ENCODE measurements at places on chromosomes 2 and 18. TPM values are rescaled to one million over a fixed set of nuclear protein-coding genes. Genes with fewer than 3 reads are reported as not detected.

Gene CENPA
- total RNA-seq: not detected

Gene RESP18
- total RNA-seq: not detected

Gene TMEM182
- 2.3 TPM for total RNA-seq

Gene SP140
- total RNA-seq: 0.58 TPM

Gene HSBP1L1
- total RNA-seq: 28.5 TPM

Gene MRPL30
- total RNA-seq: 27.2 TPM

Gene NEB
- 3.8 TPM for total RNA-seq

Gene ACVR1C
- 0.93 TPM for total RNA-seq

Gene RFX8
- total RNA-seq: not detected

Gene OXER1
- 0.78 TPM for total RNA-seq

Gene NUP35
- 19.1 TPM for total RNA-seq

Gene CCDC178
- 3.1 TPM for total RNA-seq

Gene LAMA1
- 12.6 TPM for total RNA-seq

Gene DYNAP
- total RNA-seq: not detected

Gene STARD6
- not detected for total RNA-seq

Gene RPRM
- 1.0 TPM for total RNA-seq

Gene NYAP2
- not detected for total RNA-seq

Gene SKOR2
- not detected for total RNA-seq

- no peak for DNase-seq
Observed at GRCh38 chr2:136375017-136375901, 257.3 kb upstream of the CXCR4 start.

DNA sequence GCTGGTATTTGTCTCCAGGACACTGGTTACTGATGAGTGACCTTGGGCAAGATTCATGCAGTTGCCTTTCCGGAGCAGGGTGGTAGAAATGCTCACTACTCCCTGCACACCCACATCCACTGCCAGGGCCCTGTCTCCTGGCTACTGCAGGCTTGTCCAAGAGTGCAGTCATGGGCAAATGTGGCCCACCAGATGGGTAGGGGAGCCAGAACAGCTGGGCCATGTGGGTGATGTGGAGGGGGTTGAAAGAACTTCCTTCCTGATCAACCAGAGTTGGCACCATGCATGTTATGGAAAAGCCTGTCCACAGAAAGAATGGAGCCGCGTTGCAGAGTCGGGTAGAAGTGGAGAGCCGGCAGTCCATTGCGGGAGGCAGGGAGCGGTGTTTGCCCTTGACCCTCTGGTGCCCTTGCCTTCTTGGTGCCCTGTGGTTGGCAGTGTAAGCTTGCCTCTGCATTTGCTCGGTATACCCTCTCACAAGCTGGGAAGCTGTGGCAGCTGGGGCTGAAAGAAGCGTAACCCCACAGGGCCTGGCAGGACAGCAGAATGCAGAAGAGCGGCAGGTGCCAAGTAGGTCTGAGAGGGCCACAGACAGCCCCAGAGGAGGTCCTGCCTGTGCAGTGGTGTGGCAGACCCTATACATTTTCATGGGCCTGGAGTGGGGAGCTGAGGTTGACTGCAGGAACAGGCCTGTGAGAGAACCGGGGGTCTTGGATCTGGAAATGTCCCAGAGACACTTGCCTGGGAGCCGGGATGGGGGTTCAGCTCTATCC, 253.2 kb downstream of the TFCP2L1 start:
- no peak for DNase-seq

GRCh38 chr18:55744206-55744605, 156.2 kb upstream of the TCF4 start:
- DNase-seq: no peak

- DNase-seq: no peak
Observed at GRCh38 chr2:40208463-40208862, 243.4 kb downstream of the SLC8A1 start.

GRCh38 chr2:139911160-139911559, 1131.0 kb upstream of the NXPH2 start:
- DNase-seq: no peak

DNA sequence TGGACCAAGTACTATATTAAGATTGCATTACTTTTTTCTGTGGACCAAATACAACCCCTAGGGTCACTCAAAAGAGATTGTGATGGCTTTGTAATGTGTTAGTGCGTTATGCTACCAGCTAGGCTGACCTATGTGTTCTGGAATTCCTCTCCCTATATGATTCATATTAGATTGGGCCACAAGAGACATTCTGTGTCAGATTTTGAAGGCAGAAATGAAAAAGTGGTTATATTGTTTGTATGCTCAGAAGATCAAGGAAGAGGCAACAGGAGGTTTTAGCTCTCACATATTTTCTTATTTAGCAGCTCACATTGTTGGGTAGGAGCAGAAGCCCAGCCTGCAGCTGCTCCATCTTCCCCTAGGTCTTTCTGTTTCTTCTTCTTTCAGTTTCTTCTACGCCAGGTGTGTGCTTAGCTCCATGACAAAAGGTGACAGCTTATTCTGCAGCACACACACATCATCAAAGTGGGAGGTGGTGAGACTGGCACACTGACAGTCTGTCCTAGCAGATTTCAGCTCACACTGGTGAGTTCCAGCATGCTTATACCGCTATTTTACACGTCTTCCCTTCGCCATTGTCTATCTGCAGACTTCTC, 156.8 kb upstream of the UBE2E3 start:
- DNase-seq: no peak

- no peak for DNase-seq
Observed at GRCh38 chr2:17497718-17498117, 20.5 kb downstream of the RAD51AP2 start.

DNA sequence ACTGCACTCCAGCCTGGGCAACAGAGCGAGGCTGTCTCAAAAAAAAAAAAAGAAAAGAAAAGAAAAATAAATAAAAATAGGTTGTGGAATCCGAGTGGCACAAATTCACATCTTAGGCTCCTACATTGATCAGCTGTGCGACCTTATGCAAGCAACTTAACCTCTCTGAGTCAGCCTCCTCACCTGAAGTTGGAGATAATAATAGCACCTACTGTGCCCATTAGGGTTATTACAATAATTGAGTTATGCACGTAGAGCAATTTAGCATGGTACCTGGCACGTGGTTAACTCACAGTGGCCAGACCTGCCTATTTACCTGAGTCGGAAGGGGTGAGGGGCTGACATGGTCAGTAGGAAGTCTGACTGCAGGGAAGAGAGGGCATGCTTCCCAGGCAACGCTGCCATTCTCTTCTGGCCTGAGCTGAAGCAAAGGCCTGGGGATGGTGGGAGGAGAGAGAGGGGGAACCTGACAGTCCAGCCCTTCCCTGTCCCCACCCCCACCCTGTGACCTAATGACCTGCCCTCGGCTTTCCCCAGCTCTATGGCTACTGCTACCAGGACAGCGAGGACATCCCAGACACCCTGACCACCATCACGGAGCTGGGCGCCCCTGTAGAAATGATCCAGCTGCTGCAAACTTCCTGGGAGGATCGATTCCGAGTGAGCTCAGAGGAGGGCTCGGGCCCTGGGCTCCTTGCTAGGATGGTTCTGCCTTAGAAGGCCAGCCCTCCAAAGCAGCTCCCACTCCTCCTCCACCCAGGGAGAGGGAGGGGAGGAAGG, 5.1 kb downstream of the PKDCC start:
- no peak for DNase-seq

- DNase-seq: peak; percentile 43
Observed at GRCh38 chr2:56130463-56131070, 53.2 kb upstream of the CCDC85A start.

GRCh38 chr18:56096861-56097260, 508.9 kb upstream of the TCF4 start:
- no peak for DNase-seq

GRCh38 chr2:179614121-179614520, 247.3 kb downstream of the ZNF385B start:
- no peak for DNase-seq

- no peak for DNase-seq
Observed at GRCh38 chr2:135471106-135471505, 59.9 kb downstream of the ZRANB3 start.

GRCh38 chr18:46053368-46054095, 18.5 kb downstream of the PSTPIP2 start:
- no peak for DNase-seq

DNA sequence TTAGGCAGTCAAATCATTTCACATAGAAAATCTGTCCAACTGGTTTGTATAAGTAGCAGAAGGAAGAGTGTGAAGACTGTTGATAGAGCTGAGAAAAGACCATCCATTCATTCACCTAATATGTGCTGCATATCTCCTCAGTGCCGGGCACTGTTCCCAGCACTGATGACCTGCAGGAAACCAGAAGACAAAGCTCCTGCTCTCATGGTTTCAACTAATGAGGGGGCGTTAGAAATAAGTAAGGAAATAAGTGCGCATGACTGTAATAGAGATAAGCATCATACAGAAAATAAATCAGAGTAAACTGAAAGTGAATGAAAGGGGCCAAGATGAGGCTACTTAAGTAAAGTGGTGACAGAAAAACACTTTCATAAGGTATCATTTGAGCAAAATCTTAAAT, 427.5 kb upstream of the CDH20 start:
- DNase-seq: no peak

DNA sequence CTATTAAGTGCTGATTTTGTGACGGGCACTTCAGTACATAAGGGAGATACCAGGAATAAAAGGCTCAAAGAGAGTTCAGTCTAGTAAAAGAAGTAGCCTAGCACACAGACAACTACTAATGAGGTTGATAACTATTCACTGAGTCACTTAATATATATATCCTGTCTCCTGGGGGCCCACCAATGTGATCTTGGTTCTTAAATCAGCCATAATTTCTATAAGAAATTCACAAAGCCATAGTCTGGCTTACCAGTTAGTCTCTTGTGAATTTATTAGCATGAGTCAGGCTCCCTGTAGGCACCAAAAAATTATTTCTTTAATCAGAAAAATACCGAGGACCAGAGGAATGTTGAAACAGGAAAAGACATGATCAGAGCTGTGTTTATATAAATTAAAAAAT, 10.4 kb downstream of the KCNE4 start:
- DNase-seq: no peak

- DNase-seq: no peak
Observed at GRCh38 chr18:78813156-78813555, 166.5 kb upstream of the SALL3 start.

- DNase-seq: no peak
Observed at GRCh38 chr2:40352041-40352702, 99.7 kb downstream of the SLC8A1 start.

DNA sequence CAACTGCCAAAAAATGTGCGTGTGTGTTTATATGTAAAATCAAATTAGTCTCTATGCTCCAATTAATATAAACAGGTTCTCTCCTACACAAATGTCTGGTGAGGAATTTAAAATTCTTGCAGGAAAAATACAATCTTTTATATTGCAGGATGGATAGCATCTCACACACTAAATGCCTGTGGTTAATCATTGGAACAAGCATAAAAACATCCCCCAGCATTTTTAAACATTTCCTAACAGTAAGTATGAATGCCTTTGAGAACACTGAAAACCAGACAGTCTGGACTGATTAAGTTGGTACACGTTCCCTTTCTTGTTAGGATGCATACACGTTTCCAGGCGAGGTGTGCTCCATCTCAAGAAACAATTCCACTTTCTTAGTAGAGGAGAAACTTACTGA, 29.9 kb upstream of the PDE1A start:
- DNase-seq: no peak

- no peak for DNase-seq
Observed at GRCh38 chr2:85016446-85016845, 45.5 kb downstream of the KCMF1 start.

- no peak for DNase-seq
Observed at GRCh38 chr2:12844511-12844910, 127.8 kb downstream of the TRIB2 start.
